ENCODE measurements at places on chromosomes 7 and 10. TPM values are rescaled to one million over a fixed set of nuclear protein-coding genes. Genes with fewer than 3 reads are reported as not detected.

The INHBA gene
- 1.0 TPM for polyA plus RNA-seq

The CAMK2B gene
- not detected for polyA plus RNA-seq

The GDF10 gene
- not detected for polyA plus RNA-seq

The COL17A1 gene
- polyA plus RNA-seq, result 0.64 TPM

The FAM200A gene
- 4.9 TPM for polyA plus RNA-seq

The ADAM22 gene
- polyA plus RNA-seq, result 2.8 TPM

The PTPN20 gene
- 0.13 TPM for polyA plus RNA-seq

The VKORC1L1 gene
- polyA plus RNA-seq, result 21.5 TPM

The RAB11FIP2 gene
- 16.1 TPM for polyA plus RNA-seq

The ARHGEF35 gene
- polyA plus RNA-seq, result 32.3 TPM

The VWDE gene
- polyA plus RNA-seq, result 24.6 TPM

The NPSR1 gene
- not detected for polyA plus RNA-seq

The CASD1 gene
- 15.5 TPM for polyA plus RNA-seq

The HECW1 gene
- polyA plus RNA-seq, result 11.0 TPM

The VSIR gene
- polyA plus RNA-seq, result not detected

The CNNM1 gene
- 0.52 TPM for polyA plus RNA-seq

The FRMPD2 gene
- not detected for polyA plus RNA-seq

The WEE2 gene
- polyA plus RNA-seq, result not detected

The SSC4D gene
- 9.7 TPM for polyA plus RNA-seq

The MET gene
- 3.8 TPM for polyA plus RNA-seq

The ICA1 gene
- polyA plus RNA-seq, result 75.4 TPM

The DLX5 gene
- not detected for polyA plus RNA-seq

The TMEM213 gene
- polyA plus RNA-seq, result 0.14 TPM

The SEC24C gene
- polyA plus RNA-seq, result 17.0 TPM

DNA sequence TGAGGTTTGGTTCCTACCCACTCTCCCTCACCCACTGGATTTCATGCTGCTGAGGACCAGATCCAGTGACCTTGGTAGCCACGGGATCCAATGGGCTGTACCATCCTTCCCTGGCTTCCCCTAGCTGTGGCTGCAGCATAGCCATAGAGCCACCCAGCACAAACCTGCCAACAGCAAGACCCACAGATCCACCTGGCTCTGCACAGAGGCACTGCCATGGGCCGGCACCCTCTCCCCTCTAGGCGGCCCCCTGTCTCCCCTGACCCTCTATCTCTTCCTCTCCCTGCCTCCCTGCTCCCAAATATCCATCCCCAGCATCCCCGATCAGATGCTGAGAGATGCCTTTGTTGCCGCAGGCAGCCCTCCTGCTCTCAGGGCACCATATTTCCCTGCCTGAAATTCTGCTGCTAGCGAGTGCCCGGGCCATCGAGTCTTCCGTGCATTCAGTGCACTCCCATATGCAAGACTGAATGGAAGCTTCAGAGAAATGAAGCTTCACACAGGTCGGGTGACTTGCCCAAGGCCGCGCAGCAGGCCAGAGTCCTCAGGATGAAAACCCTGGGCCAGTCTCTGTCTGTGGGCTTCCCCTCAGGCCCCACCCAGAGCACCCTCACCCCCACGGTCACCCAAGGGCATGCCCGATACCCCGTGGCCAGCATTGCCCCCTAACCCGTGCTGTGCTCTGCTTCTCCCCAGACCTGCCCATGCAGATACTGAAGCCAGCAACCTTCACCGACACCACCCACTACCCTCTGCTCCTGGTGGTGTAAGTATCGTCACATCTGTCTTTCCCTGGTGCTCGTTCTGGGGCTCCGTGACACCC, 130.8 kb downstream of the PAXIP1 start:
- DNase-seq, result no peak

- DNase-seq, result no peak
Measured at GRCh38 chr7:31679574-31680305, 7.3 kb upstream of the PPP1R17 start.

- no peak for DNase-seq
Measured at GRCh38 chr10:74530981-74531380, 295.4 kb upstream of the KAT6B start.

GRCh38 chr7:74083117-74083876, at the start of gene LIMK1:
Gene LIMK1 (plus strand): TSS chr7:74083804. CDS start chr7:74083991, 187 bp downstream.
- DNase-seq, result peak; percentile 87

- no peak for DNase-seq
Measured at GRCh38 chr7:78151229-78151628, 352.7 kb downstream of the PHTF2 start.

GRCh38 chr10:20709708-20710107, 187.4 kb downstream of the NEBL start:
- no peak for DNase-seq

DNA sequence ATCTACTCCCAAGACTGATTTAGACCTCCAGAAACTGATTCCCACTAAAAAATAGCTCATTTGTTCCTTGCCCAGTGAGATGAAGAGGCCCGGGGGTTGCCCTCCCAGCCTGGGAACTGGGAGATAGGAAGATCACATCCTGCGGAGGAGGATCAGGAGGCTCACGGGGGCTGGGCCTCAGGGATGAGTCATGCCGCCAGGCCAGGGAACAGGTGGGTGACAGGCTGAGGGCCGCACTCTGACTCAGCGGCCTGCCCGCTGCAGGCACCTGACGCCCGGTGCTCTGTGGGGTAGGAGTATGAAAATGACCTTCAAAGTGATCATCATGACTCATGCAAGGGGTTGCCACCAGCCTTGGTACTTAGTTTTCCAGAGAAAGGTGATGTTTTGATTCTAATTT, 104.5 kb upstream of the ZPBP start:
- peak; percentile 69 for DNase-seq

DNA sequence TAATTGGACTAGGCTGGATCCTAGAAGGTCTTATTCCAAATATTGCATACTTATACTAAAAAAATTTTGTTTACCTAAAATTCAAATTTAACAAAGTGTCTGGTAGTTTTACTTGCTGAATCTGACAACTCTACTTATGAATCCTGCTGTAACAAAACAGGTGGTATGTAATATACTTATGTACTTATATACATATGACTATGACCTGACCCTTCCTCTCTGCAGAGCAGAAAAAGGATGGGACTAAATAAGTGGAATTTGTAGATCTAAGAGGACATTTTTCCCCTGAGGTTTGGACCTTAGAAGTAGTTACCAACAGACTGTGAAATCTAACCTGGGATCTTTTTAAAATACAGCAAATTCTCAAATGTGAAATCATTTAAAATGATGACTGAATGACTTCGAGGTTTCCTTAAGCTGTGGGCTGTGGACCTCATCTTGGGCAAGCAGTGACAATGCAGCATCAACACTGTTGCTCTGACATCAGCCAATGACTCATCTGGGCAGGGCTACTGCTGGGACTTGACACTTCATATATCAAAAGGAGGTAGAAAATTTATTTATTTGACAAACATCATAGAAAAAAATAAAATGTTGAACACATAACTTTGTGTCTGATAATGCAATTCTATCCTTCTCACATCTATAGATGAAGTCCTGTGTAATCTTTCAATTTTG, 73.6 kb downstream of the RELN start:
- no peak for DNase-seq

- no peak for DNase-seq
Measured at GRCh38 chr10:1205450-1206030, 149.4 kb downstream of the WDR37 start.

- DNase-seq, result no peak
Measured at GRCh38 chr7:42743077-42743858, 168.6 kb downstream of the C7orf25 start.

GRCh38 chr7:74452748-74453321, 871 bp upstream of the GTF2IRD1 start:
- DNase-seq, result no peak

- DNase-seq, result peak; percentile 80
Measured at GRCh38 chr10:33772370-33773252, 438.1 kb upstream of the NRP1 start.

DNA sequence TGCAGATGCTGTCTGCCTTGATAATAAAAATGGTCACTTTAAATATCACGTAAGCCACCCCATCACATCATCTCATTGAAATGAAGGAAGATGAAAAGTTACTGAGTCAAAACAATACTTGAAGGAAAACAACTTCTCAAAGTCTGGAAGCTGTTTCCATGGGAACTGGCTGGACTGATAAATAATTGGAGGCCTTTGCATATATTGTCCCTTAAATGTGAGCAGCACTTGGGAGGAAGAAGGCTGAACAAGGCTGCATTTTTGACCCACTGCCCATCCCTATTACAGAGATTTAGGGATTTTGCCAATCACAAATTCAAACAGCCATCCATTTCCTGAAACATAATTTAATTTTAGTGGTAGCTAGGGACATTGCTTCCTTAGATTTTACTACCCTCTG, 18.2 kb upstream of the MAGI2 start:
- no peak for DNase-seq

GRCh38 chr10:104220522-104220921, 11.6 kb downstream of the CFAP43 start:
- no peak for DNase-seq

- no peak for DNase-seq
Measured at GRCh38 chr10:92969151-92969550, 91.4 kb upstream of the CYP26C1 start.

DNA sequence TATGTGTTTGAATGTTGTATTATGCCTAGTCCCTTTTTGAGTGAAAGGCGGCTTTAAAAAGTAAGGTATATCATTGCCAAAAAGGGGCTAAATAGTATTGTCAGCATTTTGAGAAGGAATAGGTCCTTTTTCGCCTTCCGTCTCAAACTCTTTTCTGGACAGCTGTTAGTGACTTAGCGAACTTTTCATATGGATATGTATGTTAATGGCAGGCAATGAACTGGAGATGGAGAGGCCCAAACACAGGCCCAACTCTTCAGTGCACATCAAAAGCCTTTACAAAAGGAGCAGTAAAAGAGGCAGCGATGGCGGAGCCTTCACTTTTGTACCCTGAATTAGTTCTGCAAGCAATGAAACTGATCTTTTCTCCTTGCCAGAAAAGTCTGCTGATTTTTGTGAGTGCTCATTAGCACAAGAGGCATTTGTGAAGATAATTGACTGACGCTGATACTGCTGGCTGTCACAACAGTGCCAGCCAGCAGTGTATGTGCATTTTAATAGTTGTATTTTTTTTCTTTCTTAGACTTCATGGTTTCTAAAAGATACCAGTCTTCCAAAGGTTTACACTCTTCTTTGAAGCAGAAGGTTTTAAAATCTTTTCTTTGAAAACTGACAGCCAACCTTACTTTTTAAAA, 243.7 kb upstream of the SP8 start:
- peak; percentile 84 for DNase-seq

GRCh38 chr7:106220307-106220706, 64.5 kb downstream of the NAMPT start:
- DNase-seq, result no peak

DNA sequence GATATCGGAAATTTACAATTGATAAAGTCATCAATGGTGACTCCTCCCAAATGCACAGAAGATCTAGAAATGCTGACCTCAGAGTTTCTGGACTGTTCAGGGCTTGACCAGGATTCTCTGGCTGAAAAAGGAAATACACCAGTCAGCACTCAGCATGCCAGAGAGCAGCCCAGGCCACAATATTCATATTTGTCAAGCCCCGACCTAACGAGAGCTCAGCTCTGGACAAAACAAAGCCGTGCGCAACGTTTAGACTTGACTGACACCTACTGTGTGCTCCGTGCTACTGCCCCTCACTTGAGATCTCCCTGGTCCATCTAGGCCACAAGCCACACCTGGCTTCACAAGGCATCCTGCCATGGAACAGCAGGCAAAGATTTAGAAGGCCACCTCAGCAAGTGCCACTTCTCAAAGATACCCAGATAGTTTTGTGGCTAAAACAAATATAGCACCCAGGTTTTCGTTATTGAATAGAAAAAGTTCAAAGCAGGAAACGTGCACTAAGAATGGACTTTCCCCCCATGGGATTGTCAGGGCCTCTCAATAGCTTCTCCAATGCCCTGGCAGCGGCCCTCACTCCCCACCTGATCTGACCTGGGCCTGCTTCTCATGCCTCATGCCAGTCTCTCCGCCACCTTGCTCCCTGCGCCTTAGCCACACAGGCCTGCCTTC, 218.3 kb downstream of the FAM107B start:
- DNase-seq, result peak; percentile 67

DNA sequence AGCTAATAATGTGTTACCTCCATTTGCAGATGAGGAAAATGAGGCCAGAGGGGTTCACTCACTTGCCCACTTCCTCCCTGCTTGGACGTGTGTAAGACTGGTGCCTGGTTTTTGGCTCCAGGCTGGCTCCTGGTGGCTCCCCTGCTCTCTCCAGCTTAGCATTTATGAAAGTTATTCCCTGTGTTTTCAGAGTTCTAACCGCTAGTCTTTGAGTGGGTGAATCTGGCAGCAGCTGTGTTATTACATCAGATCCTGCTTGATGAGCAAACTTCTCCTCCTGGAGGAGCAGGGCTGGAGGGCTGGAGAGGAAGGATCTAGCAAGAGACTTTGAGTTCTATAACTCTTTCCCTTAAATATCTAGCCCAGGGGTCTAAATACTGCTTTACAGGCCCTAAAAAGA, 80.9 kb upstream of the AGBL3 start:
- DNase-seq, result no peak

- peak; percentile 27 for DNase-seq
Measured at GRCh38 chr7:108598153-108598552, 28.5 kb downstream of the DNAJB9 start.

GRCh38 chr10:34477249-34477648, 337.8 kb downstream of the PARD3 start:
- no peak for DNase-seq

GRCh38 chr10:74381291-74381853, 230.4 kb downstream of the ADK start:
- no peak for DNase-seq

DNA sequence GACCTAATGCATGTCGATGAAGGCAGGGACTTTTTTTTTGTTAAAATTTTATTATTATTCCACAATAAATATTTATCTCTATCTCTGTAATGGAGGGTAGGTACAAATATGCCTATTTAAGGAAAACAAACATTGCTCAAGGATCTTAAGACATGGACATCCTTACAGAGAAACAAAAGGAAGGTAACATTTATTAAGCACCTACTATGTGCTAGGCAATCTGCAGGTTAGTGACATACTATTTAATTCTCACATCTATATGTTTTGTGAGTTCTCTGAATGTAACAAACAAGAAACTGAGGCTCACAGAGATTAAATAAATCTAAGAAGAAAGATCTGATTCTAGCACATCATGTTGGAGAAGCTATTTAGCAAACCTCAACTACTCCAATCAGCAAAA, 32.1 kb downstream of the LMOD2 start:
- DNase-seq, result no peak

DNA sequence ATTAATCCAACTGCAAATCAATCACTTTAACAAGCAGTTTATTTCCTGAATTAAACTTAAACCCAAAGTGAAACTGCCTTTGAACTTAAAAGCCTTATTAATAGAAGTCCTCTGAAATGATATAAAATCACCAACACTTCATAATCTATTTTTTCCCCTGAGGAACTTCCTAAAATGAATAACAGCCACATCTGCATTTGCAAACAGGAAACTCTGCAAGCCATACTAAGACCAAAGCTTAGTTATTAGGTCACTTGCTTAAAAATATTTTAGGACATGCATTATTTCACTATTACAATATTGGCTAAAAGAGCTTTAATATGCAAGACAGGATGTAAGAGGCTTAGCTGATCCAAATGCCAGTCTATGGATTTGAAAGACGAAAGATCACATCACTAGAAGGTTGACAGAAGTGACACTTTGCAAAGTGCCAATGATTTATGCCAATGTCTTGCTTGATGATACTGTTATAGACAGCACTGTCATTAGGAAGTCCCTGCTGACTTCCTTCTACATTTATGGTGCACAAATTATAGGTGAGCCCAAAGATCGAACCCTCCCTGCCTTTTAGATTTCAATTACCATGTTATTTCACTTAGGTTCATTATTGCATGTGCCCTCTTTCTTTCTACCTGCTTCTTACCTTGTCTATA, 99.9 kb upstream of the SKAP2 start:
- DNase-seq, result no peak
